ENCODE measurements at places on chromosomes 7 and 10.

DNA sequence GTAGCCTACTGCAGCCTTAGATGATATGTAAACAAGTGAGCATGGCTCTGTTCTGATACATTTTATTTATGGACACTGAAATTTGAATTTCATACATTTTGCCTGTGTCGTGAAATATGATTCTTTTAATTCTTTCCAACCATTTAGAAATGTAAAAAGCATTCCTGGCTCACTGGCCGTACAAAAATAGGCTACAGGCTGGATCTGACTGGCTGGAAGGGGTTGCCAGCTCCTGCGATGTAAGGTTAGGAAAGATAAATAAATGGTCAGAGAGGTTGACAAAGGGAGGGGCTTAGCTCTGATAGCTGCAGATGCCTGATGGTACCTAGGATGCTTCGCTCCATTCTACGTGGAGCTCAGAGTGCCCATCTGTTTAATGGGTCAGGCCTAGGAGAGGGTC, 3.4 kb downstream of the ADCYAP1R1 start:
- no peak for DNase-seq

- DNase-seq: no peak
Measured at GRCh38 chr10:117718986-117719920, 176.7 kb downstream of the EMX2 start.

- DNase-seq: no peak
Measured at GRCh38 chr7:19066170-19066569, 51.3 kb downstream of the TWIST1 start.

DNA sequence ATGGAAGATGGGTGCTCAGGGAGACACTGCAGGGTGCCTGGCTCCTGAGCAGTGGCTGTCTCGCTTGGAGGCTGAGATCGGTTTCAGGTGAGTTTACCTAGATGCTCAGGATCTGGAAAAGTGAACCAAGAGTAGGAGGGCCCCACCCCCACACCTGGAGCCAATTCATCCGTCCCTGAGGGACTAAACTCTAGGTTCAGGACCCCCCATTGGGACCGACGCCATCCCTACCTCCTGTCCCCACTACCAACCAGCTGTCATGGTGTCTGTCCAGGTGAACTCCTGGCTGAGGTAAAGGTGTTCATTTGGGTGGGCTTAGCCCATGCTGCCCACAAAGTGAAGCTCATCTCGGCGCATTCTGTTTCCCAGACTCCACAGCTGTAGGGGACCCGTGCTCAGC, 174.6 kb upstream of the PLPP4 start:
- DNase-seq: no peak

DNA sequence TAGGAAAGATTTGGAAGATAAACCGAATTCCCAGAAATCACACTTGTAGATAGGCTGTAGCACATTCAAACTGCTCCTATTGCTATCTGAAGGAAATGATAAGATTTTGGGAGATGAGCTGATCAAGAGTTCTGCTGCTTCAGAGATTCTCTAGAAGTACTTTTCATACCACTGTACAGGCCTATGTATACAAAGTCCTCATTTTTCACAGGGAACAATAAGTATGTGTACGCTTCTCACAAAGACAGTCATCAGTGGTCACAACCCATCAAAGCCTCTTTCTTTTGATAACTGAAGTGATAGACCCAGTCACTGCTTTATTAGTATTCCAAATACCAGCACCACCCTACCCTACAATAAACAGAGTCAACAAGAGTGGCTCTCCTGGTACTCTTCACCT, 15.6 kb upstream of the SEPTIN7 start:
- no peak for DNase-seq

GRCh38 chr7:130084037-130084875, 13.9 kb downstream of the KLHDC10 start:
- no peak for DNase-seq

- DNase-seq: no peak
Measured at GRCh38 chr7:18396953-18397352, 98.6 kb upstream of the HDAC9 start.
